Activated CD8-positive, alpha-beta memory T cell treated with anti-CD3 and anti-CD28 coated beads for 24 hours (primary cell): ENCODE measurements at places on chromosomes 2 and 18.
A peak's percentile ranks its signal among the peaks of the same experiment; 100 is the strongest.

GRCh38 chr2:207768168-207768865, 1.4 kb downstream of the FZD5 start:
- peak; percentile 72 for DNase-seq

GRCh38 chr2:65345631-65346030, 86.8 kb downstream of the SPRED2 start:
- no peak for DNase-seq

DNA sequence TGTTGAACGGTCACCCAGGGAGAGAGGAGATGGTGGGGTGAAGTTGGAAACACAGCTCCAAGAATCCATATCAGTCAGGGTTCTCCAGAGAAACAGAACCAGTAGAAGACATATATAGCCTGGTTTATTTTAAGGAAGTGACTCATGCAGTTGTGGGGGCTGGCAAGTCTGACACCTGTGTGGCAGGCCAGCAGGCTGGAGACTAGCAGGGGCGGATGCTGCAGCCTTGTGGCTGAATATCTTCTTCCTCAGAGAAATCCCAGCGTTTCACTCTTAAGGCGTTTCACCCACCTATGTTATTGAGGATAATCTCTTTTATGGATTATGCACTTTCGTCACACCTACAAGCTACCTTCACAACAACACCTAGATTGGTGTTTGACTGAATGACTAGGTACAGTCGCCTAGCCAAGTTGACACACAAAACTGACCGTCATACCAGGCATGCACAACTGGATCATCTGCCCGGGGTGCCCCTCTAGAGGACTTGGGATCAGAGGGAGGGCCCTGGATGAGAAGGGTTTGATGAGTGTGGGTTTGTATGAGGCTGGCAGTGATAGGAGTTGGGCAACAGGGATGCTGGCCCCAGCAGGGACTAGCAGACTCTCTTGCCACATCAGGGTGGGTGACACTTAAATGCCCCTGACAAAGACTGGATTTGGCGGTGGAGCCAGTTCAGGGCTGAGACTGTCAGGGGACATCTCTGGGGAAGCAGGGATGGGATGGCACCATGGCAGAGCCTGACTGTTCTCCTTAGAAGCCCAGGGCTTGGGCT, 23.4 kb downstream of the MROH2A start:
- peak; percentile 49 for DNase-seq

GRCh38 chr2:117273009-117273671, 541.4 kb upstream of the DDX18 start:
- no peak for DNase-seq

GRCh38 chr2:178860551-178860950, 53.3 kb upstream of the TTN start:
- no peak for DNase-seq

- no peak for DNase-seq
Observed at GRCh38 chr2:182509216-182509615, 82.4 kb upstream of the PDE1A start.

- DNase-seq: no peak
Observed at GRCh38 chr2:41993435-41993925, 54.3 kb upstream of the PKDCC start.

- DNase-seq: no peak
Observed at GRCh38 chr2:102025583-102026267, 34.0 kb downstream of the IL1R2 start.

DNA sequence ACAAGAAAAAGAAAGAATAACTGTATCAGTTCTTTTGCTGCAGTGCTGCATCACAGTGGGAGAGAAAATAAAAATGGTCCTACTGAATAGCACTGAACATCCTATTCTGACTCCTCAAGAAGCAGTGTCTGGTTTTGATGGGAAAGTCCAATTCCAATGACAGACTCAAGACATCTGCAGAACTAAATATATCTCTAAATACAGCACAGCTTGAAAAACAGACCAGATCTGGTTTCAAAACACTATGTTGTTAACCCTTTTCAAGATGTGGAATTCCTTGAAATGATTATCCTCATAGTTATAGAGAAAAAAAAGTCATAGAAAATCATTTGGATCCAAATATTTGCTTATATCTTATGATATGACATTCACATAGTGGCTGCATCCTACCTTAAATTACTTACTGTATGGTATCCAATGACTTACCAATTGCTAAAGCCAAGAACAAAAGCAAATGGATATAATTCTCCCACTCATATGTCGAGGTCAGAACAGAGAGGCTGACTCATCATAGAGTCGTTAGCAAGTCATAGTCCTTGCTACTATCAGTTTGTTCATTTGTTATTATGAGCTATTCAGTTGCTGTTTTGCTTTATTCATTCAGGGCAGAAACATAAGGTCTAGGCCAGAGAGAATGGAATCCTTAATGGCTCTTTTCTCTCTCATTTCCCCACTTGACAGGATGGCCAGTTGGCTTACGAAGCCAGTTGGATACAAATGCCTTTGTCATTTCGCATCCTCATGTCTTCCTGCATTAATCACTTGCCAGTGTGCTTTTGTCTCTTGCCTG, 62.5 kb upstream of the ACVR2A start:
- no peak for DNase-seq

DNA sequence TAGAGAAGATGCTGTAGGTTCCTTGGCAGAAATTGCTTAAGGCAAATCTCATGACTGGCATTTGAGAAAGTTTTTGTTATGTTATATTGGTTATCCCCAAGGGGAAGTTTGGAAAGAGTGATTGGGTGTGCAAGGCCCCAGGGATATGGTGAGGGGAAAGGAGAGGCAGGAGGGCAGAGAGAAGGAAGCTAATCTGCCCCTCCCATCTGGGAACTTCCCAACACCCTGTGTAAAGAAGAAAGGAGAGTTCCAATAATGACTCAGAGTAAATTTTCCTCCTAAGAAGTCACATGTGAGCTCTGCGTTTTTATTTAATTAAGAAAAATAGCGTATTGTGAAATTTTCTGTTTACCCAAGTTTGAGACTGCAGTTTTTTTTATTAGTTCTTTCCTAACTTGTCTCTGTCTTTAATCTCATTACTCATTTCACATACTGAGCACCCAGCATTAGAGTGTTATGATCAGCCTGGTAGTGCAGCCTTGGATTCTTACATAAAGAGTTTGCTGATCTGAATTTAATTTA, 3.1 kb upstream of the KYNU start:
- DNase-seq: no peak

DNA sequence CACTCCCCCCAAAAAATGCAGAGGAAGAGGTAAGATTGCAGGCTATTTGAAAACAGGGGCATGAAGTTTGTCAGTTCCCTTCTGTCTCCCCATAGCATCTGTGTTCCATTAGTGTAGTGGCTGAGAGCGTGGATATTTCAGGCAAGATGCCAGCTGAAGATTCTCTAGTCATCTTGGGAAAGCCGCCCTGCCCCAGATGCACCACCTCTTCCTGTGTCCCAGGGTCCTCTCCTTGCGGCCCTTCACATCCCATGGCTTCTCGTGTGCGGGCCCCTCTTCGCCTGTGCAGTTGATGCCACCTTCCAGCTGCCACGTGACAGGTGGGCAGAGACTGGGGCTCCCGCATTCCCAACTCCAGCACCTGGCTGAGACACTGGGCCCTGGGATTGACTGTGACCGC, 16.1 kb downstream of the TMEM127 start:
- no peak for DNase-seq

DNA sequence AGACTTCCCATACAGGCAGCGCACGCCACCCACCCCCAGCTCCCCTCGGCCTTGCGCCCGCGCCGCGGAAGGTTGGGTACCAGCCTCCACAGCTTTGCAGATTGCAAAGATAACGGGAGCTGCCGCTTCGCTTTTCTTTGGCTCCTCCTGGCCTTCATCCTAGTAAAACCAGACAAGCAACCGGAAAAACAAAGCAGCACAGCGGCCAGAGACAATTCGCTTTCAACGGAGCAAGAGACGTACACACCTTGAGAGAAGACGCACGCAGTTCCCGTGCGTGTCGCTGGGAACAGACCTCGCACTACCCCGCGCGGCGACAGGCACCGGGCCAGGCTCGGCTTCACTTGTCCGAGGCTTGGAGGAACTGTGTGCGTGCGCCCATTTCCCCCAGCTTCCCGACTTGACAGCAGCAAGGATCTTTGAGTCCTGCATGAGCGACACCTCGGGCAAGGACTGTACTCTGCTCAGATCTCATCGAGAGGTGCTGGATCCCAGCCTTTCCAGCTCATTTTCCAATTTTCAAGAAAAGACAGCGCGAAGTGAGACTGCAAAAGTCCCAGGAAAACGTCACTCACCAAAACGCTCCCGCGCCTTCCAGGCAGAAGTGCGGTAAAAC, 964 bp downstream of the ZBTB7C start:
- DNase-seq: no peak

GRCh38 chr2:35548171-35548570, 807.4 kb upstream of the CRIM1 start:
- DNase-seq: no peak
